ENCODE measurements at places on chromosomes 3 and 15. TPM values are rescaled to one million over a fixed set of nuclear protein-coding genes. Genes with fewer than 3 reads are reported as not detected.

DNA sequence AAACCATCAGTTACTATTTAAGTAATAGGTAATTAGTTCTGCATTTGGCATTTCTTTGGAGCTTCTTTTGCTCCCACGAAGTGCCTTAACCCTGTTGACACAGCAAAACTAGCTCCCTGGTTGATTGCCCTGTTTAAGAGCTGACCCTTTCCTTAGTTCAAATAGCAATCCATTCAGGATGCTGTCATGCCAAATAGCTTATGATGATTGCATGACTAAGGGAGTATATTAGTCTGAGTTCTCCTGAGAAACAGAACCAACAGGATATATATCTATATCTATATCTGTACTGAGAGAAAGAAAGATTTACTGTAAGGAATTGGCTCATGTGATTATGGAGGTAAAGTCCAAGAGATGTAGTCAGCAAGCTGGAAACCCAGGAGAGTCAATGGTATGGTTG, 50.3 kb upstream of the SPRED1 start:
- H3K27me3 ChIP-seq = no peaks in the 10 kb centered on the region
- no peak for DNase-seq
- H3K27ac ChIP-seq = no peak overlapping the region
- no peak overlapping the region for H3K4me3 ChIP-seq
- no peaks in the 10 kb centered on the region for H3K36me3 ChIP-seq

DNA sequence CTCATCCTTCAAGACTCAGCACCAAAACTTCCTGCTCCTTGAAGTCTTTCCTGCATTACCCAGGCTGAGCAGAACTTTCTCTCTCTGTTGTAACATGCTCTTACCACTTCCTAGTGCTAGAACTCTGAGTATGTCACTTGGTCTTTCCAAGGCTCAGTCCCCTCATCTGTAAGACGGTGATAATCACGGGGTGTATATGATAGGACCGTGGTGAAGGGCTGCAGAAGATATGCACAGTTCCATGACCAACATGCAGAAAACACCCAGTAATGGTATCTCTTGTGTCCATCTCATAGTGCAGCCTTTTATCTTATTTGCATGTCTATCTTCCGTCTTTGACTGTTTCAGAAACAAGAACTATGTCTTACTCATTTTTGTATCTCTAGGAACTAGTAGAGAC, 154.5 kb downstream of the ZNF621 start:
- H3K27me3 ChIP-seq = no peaks in the 10 kb centered on the region
- H3K4me1 ChIP-seq = no peaks in the 10 kb centered on the region
- no peak overlapping the region for H3K4me3 ChIP-seq
- no peak for DNase-seq

GRCh38 chr3:182005701-182006100, 294.0 kb downstream of the SOX2 start:
- H3K4me3 ChIP-seq = no peak overlapping the region
- no peaks in the 10 kb centered on the region for H3K27me3 ChIP-seq
- no peaks in the 10 kb centered on the region for H3K36me3 ChIP-seq
- DNase-seq = no peak

VILL gene
- total RNA-seq = 24.2 TPM
